ENCODE measurements at places on chromosomes 4 and X. TPM values are rescaled to one million over a fixed set of nuclear protein-coding genes. Genes with fewer than 3 reads are reported as not detected.

The PNMA6E gene
- not detected for total RNA-seq

DNA sequence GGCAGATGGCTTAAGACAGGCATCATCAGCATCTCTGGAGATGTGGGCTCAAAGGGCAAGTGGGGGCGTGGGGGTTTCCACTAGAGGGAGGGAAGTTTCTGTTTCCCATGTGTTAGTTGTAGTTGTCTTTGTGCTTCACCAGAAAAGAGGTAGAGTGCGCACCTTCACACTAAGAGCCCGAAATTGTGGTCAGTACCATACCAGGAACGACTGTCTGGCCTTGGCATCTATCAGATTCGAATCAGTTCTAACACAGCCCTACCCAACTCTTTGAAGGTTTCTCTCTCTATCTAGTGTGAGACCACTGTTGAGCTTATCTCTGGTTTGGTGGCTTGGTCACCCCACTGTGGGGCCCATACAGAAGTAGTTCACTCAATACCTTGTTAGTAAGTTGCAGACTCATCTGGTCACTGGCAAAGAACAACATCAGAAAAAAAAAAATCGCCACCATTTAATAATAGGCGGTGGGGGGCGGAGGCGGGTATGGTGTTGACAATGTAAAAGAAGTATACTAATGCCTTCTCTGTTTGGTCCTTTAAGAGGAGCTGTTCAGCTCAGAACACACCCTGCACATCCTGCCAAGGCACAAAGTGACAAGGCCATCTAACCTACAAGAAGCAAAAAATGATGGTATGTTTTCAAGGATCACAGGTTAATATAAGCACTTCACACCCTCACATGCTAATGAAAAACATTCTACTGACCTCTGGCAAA, 71.1 kb downstream of the NYX start:
- H3K4me1 ChIP-seq = no peaks in the 10 kb centered on the region
- H3K27ac ChIP-seq = no peak overlapping the region
- no peak overlapping the region for H3K4me3 ChIP-seq
- no peak for DNase-seq

The FRG2 gene
- total RNA-seq = not detected

GRCh38 chrX:151977923-151978322, 3.4 kb upstream of the GABRE start:
- H3K27me3 ChIP-seq = no peaks in the 10 kb centered on the region

DNA sequence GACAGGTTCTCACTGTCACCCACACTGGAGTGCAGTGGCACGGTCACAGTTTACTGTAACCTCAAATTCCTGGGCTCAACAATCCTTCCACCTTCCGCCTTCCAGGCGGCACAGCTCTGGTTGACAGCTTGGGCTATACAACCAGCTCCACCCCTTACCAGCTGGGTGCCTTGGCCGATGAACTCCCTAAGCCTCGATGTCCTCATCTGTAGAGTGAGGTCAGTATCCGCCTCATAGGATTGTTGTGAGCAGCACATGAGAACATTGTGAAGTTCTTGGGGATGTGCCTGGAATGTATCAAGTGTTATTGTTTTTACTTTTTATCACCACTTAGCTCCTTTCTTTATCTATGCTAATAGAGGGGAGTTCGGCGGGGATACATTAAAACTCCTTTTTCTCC, 23.3 kb downstream of the UCHL1 start:
- peaks cover 7% of the 10 kb centered on the region for H3K27me3 ChIP-seq
- no peak for DNase-seq
- no peaks in the 10 kb centered on the region for H3K36me3 ChIP-seq
- H3K4me1 ChIP-seq = no peaks in the 10 kb centered on the region

Data from transverse colon (tissue), 4 donors.